ENCODE measurements at places on chromosomes 12 and 14.

GRCh38 chr12:52169886-52170285, 21.9 kb downstream of the KRT80 start:
- no peak for DNase-seq

GRCh38 chr12:48957141-48958048, at the start of gene ARF3:
Gene ARF3, minus strand, starts transcription at chr12:48957487. Its CDS starts 16,392 bp downstream, at chr12:48941095.
- DNase-seq, result peak; percentile 22

GRCh38 chr12:124403273-124403672, 108.4 kb downstream of the RFLNA start:
- DNase-seq, result no peak

DNA sequence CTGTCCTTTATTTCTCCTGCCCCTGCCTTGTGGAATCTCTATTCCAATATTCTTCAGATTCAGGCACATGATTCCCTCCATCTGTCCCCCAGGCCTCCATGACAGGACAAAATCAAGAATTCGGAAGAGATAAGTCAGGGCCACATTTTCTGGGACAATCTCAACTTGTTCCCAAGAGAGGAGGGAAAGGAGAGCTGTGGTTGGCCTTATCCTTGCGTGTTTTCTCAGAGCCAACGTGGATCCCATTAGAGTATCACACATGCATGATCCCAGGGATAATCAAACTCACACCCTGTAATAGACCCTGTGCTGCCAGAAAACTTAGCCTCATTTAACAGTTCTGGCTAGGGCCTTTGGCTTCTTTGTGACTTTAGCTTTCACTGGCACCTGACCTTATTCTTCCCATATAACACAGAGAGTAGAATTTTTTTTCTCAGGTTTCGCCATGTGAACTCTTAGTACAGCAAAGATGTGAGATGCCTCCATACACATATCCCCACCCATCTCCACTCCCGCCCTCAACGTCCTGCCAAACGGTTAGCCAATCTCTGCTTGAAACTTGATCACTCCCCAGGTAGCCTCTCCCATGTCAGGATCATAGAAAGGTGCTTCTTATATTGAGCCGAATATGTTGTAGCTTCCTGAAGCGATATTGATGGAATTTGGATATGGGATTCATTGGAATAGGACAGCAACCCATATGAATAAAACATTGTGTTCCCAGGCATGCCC, 6.7 kb upstream of the KRT1 start:
- no peak for DNase-seq

GRCh38 chr12:46503637-46504175, 131.1 kb upstream of the SLC38A2 start:
- no peak for DNase-seq

DNA sequence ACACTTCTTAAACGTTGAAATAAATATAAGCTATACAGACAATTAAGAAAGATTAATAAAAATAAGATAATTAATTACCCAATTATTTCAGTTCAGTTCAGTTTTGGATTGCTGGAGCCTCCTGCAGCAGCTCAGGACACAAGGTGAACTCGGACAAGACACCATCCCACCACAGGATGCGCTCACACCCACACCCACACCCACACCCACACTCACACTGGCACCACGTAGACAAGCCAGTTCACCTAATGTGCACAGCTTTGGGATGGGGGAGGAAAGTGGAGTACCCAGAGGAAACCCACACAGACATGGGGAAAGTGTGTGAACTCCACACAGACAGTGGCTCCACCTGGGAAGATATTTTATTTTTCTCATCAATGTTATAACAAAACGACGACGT, 32.1 kb downstream of the EMP1 start:
- DNase-seq, result no peak

- no peak for DNase-seq
Measured at GRCh38 chr14:68610251-68610793, 182.5 kb downstream of the ZFP36L1 start.

- no peak for DNase-seq
Measured at GRCh38 chr14:55715889-55716288, 135.9 kb downstream of the KTN1 start.

DNA sequence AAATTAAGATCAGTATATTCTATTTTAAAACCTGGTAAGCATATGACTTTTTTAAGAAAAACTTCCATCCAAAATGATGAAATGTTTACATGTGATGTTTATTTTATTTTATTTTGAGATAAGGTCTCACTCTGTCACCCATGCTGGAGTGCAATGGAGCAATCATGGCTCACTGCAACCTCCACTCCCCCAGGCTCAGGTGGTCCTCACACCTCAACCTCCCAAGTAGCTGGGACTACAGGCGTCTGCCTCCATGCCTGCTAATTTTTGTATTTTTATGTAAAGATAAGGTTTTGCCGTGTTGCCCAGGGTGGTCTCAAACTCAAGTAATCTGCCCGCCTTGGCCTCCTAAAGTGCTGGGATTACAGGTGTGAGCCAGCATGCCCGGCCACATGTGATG, 141.8 kb downstream of the ZFP36L1 start:
- DNase-seq, result no peak

GRCh38 chr12:3366451-3367110, 124.4 kb upstream of the PRMT8 start:
- DNase-seq, result no peak

DNA sequence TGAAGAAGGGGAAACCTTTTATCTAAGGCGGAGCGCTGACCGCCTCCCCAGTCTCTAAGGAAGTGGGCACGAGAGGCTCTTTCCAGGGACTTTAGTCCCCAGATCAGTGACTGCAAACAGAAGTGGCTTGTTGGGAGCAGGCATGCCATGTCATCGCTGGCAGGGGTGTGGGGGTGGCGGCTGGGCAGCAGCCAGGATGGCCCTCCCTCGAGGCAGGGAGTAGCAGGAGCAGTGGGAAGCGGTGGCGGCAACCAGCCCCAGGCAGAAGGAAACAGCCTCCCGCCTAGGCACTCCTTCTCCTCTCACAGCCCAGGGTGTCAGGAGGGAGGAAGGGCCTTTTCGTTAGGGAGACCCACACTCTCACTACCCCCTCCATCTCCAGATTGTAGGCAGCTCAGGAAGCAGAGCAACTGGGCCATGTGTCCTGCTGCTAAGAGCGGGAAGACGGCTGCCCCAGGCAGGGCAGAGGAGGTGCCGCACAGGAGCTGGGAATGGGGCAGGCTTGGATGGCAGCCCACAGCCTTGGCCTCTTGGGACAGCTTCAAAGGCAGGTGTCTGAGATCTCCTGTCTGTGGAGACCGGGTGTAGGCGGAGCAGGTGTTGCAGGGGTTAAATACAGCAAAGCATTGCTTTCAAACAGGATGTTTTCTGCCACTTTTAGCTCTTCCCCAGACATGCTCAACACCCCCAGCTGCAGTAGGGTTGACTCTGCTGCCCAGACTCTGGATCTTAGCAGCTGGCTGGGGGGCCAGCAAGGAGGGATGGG, 21.8 kb downstream of the VDR start:
- DNase-seq, result no peak

GRCh38 chr12:92396647-92397252, 251.1 kb upstream of the BTG1 start:
- DNase-seq, result no peak

GRCh38 chr14:42140001-42140400, 533.3 kb downstream of the LRFN5 start:
- no peak for DNase-seq
